NCI-H69 (cell line): ENCODE measurements at places on chromosomes 12 and 14.

GRCh38 chr12:43493261-43493797 lies 58.7 kb downstream of the ADAMTS20 start:
- DNase-seq: no peak

DNA sequence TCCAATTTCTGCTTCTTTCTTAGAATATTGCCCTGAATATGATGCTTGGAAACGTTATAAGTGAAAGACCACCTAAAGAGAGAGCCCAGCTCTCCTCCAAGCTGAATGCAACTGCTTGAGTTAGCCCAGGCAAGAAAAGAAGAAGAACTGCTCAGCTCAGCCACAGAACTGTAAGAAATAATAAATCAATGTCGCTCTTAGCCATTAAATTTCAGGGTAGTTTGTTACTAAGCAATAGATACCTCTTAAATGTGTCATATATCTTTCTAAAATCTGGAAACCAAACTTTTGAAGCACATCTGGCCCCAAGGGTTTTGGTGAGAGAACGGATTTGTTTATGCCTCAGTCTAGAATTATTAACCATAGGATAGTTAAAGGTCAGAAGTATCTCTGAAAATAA lies 50.4 kb downstream of the SLC6A15 start:
- DNase-seq: peak; percentile 18

DNA sequence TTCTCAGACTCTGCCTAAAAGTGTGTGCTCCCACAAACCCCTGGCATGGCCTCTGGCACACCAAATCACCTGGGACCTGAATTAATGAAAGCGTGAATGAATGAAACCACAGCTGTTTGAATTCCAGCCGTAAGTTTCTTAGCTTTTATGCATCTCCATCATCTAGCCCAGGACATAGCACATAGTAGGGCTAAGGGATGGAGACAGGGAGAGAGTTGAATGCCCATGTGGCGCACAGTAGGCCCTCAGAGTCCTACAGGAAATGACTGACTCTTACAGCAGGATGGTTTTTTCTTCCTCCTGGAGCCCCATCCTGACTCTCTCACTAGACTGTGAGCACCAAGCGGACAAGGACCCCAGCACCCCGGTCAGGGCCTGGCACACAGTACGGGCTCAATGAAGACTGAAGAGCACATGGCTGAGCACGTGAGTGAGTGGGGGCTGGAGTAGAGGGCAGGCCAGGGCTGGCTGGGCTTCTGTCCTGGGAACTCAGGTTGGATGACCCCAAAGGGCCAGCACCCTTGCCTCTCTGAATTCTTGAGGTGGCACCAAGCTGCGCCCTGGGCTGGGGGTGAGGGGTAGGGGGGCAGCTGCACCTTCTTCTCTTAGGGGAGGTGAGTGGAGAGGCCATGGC lies 351.3 kb downstream of the MED13L start:
- DNase-seq: no peak

DNA sequence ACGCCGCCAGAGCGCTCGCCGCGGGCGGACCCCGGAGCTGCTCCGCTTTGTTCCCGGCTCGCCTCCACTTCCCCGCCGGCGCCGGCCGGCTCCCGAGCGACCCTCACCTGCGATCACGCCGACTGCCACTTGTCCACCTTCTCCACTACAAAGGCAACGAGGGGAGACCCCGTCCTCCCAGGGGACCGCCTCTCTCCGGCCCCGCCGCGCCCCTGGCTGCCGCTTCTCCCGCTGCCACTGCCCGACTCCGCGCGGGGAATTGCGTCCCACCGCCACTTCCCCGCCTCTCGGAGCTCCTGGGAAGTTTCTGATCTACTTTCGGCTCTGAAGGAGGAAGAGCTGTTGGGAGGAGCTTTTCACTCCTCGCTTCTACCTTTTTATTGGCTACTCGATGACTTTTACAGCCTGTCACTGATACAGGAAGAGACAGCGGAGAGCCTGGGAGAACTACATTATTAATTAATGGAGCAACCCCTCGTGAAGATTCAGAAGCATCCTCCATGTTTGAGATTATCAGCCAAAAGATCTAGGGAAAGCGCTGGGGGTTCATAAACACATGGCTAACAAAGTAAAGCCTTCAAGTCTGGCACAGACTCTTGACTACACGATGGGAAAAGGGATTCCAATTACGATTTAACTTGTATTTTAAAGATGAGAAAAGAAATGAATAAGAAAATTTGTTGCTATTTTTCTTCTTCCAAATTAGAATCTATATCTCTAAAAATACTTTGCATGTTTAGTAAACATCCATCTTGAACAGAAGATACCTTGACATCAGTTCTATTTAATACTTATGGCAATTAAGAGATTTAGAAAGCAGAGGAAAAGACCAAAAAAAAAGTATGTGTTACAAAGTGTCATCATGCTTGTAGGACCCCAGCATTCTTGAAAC lies at the start of gene BAZ1A:
Gene BAZ1A (minus strand): TSS at position 330 of the 892 bp plus-strand sequence. CDS start 756 bp downstream, outside the sequence.
- peak; percentile 96 for DNase-seq

DNA sequence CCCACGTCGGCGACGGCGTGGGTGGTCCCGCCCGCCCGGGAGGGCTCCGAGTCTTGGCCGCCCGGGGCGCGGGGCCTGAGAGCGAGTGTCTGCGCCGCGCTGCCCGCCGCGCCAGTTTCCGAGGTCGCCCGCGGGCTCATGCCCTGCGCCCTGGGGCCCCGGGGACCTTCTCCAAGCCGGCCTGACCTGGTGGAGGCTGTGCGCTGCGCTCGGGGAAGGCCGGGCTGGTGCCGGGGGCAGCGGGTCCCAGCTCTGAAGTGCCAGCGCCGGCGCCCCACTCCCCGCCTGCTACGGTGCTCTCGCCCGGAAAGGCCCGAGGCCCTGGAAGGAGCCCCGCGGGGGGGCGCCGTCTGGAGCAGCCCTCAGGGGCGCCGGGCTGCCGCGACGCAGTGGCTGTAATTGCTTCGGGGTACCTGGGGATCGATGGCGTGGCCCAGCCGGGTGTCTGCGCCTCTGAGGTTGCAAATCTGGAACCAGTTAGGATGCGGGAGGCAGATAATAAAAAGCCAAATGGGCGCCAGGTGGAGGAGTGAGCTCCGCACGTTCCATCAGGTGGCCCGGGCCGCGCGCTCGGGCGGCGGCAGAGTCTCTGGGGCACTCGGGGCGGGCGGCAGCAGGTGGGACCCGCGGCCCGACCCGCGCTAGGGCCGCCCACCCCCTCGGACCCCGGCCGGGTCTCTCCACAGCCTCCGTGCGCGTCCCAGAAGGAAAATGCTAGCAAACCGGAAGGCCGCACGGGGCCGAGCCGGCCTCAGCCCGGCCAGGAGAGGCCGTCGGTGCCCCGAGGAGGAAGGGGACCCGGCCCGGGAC lies 102.3 kb upstream of the DIO3 start:
- DNase-seq: no peak

DNA sequence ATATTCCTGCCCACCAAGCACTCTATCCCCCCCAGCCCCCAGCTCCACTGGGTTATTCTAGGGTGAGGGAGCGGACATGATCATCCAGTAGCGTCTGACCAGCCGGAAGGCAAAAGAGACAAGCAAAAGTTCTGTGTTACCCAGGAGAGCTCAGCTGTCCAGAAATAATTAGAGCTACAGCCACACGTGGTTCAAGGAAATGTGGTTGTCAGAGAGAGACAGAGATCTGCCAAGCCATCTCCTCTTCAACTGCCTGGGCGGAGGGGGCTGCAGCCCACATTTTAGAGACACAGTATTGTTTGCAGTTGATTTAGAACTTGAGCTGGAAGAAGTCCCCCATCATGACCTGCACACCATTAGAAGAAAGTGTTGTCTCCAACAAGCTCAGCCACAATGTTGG lies 30.4 kb downstream of the DAO start:
- DNase-seq: no peak

- DNase-seq: peak; percentile 54
These were observed 48.7 kb upstream of the PLXNC1 start for GRCh38 chr12:94099632-94100031.

- DNase-seq: peak; percentile 53
These were observed 143.6 kb upstream of the OTX2 start for GRCh38 chr14:56953884-56954283.

- DNase-seq: peak; percentile 80
These were observed 458 bp downstream of the KHNYN start for GRCh38 chr14:24430143-24430681.

- peak; percentile 89 for DNase-seq
These were observed 20.7 kb downstream of the PELI2 start for GRCh38 chr14:56138928-56139327.

DNA sequence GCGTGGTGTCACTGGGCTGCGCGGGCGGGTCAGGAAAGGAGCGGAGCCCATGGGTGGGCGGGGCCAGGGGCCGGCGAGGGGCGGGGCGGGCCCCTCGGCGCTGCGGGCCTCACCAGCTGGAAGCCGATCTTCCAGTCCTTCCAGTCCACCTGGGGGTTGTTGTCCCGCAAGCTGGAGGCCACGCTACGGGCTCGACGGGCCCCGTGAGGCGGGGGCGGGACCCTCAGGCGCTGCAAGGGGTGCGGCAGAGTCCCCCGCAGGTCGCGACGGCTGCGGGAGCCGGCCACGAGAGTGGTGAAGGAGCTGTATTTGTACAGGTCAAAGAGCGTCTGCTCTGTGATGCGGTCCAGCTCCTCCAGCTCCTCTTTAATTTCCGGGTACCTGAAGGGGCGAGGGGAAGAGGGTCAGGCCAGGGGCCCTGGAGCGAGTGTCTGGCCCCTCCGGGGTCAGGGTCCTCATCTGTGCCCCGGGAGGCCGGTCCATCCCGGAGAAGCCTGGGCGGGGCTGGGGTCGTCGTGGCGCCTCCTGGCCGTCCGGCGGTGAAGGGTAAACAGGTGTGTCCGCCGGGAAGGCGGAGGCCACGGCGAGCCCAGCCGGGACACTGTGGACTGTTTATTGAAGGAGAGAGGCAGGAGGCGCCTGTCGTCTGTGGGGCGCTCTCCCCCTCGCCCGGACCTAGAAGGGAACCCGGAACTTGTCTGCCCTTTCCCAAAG lies 11.9 kb downstream of the SCNN1A start:
- no peak for DNase-seq

GRCh38 chr12:30930238-30930637 lies 3.7 kb downstream of the TSPAN11 start:
- DNase-seq: peak; percentile 100

DNA sequence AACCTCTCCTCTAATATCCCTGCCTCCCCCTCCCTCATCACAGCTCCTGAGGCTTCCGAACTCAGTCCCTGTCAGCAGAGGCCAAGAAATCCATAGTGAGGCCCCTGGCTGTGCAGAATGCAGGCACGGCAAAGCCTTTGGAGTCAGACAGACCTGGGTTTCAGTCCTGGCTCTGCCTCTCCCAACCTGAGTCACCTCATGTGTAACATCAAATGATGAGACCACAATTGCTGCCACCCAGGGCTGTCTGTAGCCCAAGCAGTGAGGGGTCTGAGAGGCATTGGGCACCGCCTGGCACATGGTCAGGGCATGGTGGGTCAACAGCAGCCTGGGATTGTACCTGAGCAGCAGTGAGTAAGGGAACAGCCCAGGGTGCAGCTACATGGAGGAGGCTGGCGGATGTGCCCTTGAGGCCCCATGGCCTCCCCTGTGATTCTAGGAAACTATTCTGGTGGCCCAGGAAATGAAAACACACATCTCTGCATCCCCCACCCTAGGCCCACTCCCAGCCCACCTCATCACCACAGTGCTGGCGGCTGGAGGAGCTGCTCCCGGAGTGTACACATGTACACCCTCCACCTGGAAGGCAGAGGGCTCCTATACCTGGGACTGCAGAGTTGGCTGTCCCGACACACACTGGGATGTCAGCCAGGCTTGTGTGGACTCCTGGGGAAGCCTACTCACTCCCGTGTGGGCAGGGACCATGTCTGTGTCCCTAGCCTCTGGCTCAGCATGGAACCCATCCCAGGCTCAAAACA lies 7.7 kb downstream of the ANKRD33 start:
- no peak for DNase-seq

- no peak for DNase-seq
These were observed 96.5 kb downstream of the DUSP16 start for GRCh38 chr12:12466157-12466556.

GRCh38 chr14:88683119-88683518 lies 109.6 kb downstream of the EML5 start:
- peak; percentile 24 for DNase-seq

DNA sequence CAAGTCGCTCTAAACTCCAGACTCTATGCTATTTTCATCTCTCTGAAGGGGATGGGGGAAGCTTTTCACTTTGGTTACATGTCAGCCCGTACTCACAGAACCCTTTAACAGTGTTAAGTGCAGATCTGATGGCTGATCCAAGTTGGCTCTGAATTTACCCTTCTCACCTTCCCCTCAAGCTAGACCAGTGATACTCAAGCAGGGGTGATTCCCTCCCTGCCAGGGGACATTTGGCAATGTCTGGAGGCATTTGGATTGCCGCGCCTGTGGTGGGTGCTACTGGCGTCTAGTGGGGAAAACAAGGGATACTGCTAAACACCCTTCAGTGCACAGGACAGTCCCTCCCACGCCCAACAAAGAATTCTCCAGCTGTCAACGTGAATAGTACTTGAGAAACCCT lies 6.0 kb upstream of the TEX52 start:
- no peak for DNase-seq

GRCh38 chr12:97452839-97453238 lies 9.8 kb upstream of the RMST start:
- no peak for DNase-seq

DNA sequence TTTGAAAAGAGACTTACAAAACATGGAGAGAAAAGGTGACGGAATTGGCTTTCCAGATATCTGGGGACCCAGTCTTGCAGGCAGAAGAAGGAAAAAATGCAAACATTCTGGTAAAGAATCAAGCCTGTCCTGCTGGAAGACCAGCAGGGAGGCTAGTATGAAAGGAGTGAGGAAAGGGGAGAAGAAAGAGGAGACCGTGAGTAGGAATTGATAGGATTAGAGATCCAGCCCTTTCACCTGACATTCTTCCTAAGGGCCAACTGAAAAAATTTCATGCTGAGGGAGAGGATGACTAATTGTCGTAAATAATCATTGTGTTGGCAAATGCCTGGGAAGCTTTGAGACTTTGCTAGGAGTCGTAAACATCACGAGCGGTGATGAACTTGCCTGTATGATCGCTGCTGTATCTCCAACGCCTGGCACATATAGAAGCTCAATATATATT lies 12.1 kb downstream of the BHLHE41 start:
- peak; percentile 57 for DNase-seq
